ENCODE measurements at places on chromosomes 12 and 14.

- DNase-seq = no peak
Measured at GRCh38 chr12:9114946-9115345, 773 bp downstream of the A2M start.

DNA sequence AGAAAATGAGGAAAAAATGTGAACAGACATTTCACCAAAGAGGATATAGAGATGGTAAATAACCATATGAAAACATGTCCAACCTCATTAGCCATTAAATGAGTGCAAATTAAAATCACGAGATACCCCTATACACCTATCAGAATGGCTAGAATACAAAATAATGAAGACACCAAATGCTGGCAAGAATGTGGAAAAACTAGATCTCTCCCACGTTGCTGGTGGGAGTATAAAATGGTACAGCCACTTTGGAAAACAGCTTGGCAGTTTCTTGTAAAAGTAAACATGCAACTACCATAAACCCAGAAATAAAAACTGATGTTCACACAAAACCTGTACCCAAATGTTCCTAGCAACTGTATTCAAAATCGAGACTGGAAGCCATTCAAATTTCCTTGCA is 38.3 kb upstream of the TCL1B start:
- DNase-seq = no peak

DNA sequence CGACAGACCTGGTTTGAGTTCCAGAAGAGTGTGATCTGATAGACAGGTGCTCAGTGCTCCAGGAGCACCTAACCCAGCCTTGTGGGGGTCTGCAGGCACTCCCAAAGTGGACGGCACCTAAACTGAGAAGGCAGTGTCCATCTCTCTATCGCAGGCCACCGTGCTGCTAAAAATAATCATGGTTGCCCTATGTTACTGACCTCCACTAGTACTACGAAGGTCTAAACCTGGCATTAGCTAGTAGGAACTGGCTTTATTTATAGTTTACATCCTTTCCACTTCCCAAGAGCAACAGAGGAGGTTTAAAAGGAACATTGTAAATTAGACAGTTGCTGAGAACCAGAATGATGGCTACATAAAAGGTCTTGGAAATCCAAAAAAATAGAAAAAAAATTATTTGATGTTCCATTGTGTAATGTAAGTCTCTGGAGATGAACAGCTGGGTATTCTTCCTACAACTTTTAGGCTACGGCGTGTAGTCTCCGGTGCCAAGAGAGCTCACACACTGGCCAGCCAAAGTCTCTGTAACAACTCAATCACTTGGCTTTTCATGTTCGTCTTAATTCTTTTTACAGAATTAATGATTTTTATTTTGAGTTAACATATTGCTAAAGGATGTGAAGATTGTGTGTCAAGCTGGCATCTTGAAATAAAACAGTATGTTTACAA is 27.3 kb downstream of the PPFIBP1 start:
- no peak for DNase-seq

GRCh38 chr12:52389313-52390207 is 4.1 kb upstream of the KRT84 start:
- no peak for DNase-seq

- DNase-seq = no peak
Measured at GRCh38 chr14:91893007-91893406, 25.7 kb upstream of the TC2N start.

DNA sequence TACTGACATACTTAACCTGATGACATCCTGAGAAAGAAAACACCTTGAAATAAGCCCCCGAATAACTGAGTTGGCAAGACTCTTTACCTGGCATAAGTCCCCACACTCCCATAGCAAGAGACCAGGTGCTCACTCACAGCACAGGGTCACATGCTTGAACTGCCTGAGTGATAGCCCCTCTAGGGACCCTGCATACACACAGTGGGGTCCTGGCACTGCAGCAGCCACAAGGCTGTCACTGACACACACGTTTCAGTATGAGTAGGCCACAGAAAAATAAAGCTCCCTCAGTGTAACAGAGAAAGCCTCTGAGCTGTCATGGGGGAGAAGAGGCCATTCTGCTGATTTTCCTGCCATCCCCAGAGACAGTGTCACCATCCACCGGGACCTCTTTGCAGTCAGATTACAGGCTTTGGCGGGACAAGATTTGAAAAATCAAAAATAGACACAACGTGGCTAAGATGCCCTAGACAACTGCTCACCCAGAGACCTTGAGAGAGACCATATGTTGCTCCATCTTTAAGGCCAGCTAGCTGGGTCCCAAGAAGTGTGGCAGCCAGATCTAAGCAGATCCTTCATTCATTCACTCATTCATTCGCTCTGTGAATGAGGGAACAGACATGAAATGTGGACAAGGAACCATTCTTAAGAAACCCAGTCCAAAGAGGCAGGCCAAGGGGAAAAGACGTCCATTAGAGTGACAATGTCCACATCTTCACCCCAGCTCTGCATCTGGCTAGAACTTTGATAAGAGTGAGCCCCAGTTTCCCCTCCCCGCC is 1.6 kb downstream of the SCARB1 start:
- no peak for DNase-seq

- DNase-seq = no peak
Measured at GRCh38 chr12:127970491-127970890, 296.5 kb upstream of the TMEM132C start.

- DNase-seq = no peak
Measured at GRCh38 chr12:102281231-102281630, 83.6 kb upstream of the PMCH start.

DNA sequence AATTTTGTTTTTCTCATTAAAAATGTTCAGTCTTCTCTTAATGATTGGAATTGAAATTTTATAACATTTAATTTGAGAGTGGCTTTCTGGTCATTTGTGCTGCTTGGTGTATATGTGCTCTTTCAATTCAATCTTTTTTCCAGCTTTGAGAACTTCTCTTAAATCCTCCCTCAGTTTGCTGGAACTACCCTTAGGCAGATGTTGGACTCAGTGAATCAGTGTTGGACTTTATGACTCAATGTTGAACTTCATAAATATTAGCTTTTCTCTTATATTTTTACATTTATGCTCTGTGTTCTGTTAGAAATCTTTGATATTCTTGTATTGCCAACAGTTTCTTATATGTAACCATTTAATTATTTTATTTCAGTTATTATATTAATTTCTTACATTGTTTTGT is 935.5 kb upstream of the FBXO33 start:
- DNase-seq = no peak

GRCh38 chr12:54701940-54702592 is 53.9 kb upstream of the DCD start:
- no peak for DNase-seq

DNA sequence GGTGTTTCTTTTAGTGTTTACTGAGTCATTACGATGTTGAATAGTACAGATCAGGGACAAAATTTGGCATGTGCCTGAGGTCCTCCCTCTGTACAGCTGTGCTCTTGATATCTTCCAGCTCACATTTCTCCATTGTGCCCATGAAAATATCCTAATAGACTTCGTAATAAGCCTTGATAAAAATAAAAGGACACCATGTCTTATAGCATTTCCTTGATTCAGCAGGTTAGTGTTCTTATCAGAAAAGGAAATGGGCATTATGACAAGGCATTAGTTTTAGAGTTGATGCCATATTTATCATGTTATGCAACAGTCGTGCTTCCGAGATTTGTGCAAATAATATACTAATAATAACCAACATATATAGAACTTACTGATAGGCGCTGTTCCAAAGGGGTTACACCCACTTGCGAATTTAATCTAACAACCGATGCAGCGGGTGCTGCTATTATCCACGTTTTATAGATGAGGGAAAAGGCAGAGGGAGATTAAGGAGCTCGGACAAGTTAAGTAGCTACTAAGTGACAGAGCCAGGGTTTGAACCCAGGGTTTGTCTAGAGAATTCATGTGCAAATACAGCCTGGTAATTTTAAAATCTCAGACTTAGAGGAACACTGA is 15.1 kb upstream of the WNK1 start:
- DNase-seq = no peak

DNA sequence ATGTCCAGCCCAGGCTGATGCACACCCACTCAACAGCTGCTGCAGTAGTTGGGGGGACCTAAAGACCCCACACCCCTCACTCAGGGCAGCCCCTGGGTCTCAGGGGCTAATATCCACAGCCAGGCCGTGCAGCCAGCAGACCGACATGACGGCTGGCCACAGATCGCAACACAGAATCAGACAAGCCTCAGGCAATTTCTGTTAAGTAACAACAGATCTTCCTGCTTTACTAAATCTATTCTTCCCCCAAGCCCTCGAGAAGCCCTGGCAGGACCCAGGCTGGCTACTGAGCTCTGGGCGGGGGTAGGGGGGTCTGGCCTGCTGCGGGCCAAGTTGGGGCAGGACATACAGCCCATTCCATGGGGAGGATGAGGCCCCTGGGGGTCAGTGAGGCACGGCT is 28.0 kb upstream of the NUDT14 start:
- DNase-seq = no peak

DNA sequence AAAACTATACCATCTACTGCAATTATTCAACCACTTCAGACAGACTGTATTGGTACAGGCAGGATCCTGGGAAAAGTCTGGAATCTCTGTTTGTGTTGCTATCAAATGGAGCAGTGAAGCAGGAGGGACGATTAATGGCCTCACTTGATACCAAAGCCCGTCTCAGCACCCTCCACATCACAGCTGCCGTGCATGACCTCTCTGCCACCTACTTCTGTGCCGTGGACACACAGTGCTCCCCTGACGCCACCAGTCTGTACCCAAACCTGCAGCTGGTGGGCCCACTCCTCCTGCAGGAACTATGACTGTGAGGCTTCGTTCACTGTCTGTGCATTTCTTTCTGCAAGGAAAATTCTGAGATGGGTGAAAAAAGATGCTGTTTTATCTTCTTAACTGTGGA is 284.7 kb downstream of the DAD1 start:
- DNase-seq = no peak

GRCh38 chr12:1846421-1847405 is 26.3 kb downstream of the LRTM2 start:
- no peak for DNase-seq

DNA sequence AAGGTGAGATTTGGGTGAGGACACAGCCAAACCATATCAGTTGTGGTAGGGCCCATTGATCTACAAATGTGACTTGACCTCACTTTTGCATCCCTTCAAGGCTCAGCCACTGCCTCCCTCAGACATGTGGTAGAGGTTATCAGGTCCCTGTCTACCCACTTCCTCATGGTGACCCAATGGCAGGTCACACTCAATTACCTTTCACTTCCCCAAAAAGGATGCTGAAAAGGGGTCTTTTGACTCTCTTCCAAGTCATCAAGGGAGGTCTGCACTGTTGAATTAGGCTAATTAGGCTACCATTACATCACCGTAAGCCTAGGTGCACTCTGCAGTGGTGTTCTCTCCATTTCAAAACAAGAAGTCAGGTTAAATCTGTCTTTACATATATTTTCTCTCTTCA is 22.6 kb upstream of the DRAM1 start:
- no peak for DNase-seq

- no peak for DNase-seq
Measured at GRCh38 chr12:55658635-55659391, 22.1 kb downstream of the OR10P1 start.

DNA sequence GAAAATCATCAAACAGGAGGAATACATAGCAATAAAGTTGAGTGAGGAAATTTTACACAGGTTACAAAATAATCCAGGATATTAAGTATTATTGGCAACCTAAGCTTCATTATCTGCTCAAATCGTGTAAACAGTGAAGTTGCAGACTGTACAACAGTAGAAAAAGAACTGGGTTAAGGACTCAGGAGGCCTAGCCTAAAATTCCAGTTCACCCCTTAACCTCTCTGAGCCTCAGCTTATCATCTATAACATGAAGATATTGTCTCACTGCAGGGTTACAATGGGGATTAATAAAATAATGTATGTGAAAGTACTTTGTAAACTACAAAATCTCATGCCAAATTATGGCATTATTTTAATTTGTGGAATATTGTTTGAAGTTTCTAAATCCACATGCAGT is 26.0 kb downstream of the DDHD1 start:
- DNase-seq = no peak

DNA sequence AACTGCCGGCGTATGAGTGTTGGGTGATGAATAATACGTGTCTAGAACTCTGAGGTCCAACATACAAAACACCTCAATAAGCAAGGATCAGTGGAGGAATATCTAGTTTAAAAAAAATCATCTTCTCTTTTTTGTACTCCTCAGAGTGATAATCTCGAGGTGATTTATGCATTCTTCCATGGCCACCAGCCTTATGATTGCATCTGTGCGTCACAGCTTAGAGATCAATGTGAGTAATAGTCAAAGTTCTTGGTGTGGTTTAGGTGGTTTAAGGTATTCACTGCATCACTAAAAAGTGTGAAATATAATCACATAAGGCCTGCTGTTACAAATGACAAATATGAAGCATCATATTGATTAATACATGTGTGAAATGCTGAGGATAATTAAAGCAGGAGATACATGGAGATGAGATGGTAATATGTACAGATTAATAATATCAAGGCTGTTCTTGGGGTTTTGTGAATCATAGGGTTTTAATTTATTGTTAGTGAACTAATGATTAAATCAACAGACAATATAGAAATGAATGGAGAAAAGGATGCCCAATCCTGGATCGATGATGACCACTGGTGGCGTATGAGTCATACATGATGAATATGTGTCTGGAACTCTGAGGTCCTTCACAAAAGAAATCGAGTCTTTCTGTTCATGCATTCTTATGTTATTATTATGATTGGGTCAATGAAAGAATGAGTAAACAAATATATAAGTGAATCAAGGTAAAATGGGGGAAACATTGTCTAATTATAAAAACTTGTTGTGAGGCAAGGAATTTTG is 68.8 kb upstream of the RTL1 start:
- DNase-seq = no peak

- DNase-seq = no peak
Measured at GRCh38 chr12:65670775-65671174, 153.5 kb upstream of the HMGA2 start.

GRCh38 chr14:97200245-97200644 is 403.1 kb downstream of the VRK1 start:
- no peak for DNase-seq

DNA sequence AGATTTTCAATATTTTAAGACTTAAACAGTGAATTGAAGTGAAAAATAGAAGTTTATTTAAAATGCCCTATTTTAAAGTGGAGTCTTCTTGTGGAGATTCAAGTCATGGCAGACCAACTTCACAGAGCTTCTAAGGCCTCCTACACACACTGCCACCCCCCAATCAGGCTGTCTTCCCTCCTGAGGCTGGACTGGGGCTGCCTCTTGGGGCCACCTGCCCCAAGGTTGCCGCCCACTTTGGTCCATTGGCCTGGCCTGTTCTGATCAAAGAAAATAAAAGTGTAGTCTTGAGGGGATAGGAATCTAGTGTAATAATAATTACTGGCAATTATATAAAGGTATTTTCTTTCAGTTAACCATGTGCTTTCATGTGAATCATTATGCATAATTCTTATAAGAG is 1.3 kb downstream of the GOLT1B start:
- DNase-seq = no peak
